Colonic mucosa (tissue), 4 donors: ENCODE measurements at places on chromosomes 7 and 10. TPM values are rescaled to one million over a fixed set of nuclear protein-coding genes. Genes with fewer than 3 reads are reported as not detected.

DNA sequence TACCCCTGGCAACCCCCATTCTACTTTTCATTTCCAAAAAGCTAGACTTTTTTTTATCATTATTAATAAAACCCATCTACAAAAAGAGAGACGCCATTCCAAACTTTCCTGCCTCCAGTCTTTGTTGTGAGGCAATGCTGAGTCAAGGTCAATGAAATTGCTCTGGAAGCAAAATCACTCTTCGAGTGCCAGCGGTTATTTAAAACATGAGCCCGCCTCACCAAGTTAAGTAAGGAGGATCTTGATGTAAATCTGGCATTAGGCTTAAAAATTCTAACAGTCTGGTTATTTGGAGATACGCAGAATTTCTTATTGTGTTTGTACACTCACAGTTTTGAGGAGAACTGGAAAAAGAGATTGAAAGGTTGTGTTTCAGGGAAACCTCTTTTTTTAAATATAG, 1196.3 kb downstream of the TYW1 start:
- DNase-seq, result no peak

- no peak for DNase-seq
These were observed 150.8 kb downstream of the RNF216 start for GRCh38 chr7:5630670-5631069.

DNA sequence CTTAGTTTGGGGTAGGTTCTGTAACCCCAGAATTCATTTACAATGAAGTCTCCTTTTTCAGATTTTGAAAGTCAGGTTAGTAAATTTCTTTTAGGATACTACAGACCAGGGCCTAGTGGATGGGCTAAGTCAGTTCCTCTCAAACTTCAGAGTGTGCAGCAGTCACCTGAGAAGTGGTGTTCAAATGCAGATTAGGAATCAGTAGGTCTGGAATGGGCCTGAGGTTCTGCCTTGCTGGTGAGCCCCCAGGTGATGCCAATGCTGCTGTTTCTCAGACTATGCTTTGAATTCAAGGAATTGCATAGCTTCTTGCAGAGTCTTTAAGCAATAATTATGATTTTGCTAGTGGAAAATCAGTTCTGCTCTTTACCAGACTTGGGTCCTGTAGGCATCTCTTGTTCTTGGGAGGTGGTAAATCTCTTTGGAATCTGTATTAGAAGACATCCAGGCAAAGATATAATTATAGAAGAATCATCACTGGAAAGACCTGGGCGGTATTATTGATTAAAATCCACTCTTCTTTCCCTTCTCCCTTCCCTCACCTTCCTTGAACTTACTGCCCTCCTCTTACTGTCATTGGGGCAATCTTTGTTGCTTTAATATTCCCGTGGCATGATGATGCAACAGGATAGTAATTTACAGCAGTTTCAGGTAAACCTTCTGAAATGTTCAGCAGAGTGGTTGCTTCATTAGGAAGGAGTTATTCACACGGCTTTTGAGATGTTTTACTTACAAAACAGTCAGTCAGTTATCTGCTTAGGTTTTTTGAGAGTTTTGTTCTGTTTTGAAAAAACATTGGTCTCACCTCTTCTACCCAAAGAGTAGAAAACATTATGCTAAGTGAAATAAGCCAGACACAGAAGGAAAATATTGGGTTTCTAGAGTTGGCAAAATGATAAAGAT, 87.2 kb downstream of the NRF1 start:
- no peak for DNase-seq

GRCh38 chr10:22684699-22685098, 29.7 kb downstream of the PIP4K2A start:
- DNase-seq, result no peak

Gene LGI1
- 0.98 TPM for total RNA-seq

Gene LRRC18
- total RNA-seq, result not detected

DNA sequence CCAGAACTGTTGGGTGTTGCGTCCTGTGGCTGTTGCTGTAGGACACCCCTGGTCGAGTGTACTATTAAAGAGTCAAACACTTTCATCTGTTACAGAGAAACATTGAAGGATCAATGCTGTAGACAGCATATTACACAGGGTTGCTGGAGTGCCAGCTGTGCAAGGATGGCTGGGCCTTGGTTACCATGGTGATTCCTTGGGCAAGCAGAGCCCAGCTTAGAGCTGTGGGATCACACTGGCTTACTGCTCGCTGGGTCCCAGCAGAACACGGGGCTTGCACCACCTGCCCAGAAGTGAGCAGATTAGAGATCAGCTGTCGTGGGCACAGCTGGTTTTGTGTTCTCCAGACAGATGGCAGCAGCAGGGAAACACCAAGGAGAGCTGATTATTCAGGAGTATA, 76.0 kb downstream of the GPR141 start:
- no peak for DNase-seq

DNA sequence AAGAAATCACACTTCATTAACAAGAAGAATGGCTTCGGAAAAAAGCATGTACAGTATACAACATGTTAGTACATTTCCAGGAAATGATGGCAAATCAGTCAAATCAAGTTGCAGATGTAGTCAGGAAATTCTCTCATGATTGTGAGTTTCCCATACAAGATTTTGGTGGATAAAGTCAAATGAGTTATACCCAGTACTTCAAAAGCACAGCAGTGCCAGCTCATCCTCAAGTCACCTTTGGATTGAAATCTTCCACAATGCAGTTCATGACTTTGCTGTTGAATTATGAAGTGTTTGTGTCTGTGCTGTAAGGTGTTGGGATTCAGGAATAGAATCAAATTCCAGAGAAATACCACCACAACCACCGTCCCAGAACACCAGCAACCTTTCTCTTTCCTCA, 301.3 kb upstream of the BMPER start:
- no peak for DNase-seq

Gene PLAC9
- total RNA-seq, result 3.9 TPM

Gene VPS37D
- total RNA-seq, result 0.62 TPM

DNA sequence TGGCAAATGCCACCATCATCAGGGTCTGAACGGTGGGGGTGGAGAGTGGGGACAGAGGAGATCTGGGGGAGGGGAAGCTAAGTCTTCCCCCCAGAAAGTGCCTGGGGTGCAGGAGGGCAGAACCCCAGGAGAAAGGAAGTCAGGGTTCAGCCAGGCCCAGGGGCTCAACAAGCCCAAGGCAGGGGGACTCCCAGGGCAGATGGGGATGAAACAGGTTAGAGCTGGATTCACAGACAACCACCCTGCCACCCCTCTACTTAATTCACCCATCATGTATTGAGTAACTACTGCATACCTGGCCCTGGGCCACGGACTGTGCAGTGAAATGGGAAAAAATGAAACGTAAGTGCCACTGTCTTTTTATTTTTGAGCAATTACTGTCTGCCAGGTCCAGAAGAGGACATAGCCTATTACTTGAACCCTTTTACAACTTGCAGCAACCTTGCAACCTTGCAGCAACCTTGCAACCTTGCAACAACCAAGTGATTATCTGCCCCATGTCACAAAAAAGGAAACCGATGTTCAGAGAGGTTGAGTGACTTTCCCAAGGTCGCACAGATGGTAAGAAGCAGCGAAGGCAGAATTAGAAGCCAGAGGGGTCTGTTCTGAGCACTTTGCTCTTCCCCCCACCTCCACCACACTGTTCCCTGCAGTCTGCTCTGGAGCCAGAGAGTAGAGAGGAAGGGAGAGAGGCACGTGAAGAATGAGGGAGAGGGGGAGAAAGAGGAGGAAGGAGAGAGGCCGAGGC, 4.8 kb downstream of the ELN start:
- no peak for DNase-seq
